ENCODE measurements at places on chromosomes 6 and 20.

DNA sequence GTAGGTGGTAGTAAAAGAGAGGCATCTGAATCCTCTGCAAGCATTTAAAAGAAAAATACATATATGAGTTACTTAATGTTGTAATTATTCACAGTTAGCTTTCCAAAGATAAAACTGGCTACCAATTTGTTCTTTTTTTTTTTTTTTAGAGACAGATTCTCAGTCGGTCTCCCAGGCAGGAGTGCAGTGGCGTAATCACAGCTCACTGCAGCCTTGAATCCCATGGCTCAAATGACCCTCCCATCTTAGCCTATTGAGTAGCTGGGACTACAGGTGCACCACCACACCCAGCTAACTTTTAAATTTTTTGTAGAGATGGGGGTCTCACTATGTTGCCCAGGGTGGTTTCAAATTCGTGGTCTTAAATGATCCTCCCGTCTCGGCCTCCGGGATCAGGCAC lies 36.5 kb downstream of the SGK1 start:
- DNase-seq = no peak

GRCh38 chr6:33200219-33201146 lies at the start of the genes RXRB and SLC39A7:
Gene RXRB (minus strand): TSS chr6:33200665. CDS start chr6:33200476, 189 bp downstream.
Gene SLC39A7 (plus strand): TSS chr6:33200867. CDS start chr6:33201246, 379 bp downstream.
- peak; percentile 99 for DNase-seq

DNA sequence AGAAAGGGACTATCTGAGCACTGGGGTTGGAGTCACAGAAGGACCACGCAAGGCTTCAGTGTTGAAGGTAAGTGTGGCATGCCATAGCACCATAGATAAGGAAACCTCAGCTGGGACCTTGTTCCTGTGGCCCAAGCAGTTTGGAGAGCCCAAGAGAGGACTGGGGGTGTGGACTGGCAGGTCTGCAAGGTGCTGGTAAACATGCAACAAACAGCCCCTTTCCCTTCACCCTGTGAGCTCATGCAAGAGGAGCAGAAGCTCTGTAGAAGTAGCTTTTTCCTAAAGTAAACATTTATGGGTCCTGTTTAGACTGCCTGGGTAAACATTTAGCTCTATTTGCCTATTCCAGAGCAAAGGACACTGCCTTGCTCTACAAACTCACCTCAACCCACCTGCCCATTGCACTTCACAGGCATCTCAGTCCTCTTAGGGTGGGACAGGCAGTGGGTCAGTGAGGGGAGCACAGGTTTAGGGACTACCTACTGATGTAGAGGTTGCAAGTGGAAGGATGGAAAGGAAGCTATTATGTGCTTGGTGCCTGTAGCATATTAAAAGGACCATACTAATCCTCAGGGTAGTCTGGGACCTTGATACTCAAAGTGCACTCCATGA lies 12.0 kb downstream of the ZSCAN31 start:
- no peak for DNase-seq

GRCh38 chr6:7042654-7043545 lies 64.9 kb upstream of the RREB1 start:
- DNase-seq = no peak

- no peak for DNase-seq
Observed at GRCh38 chr6:33445119-33445603, 9.2 kb upstream of the ZBTB9 start.

DNA sequence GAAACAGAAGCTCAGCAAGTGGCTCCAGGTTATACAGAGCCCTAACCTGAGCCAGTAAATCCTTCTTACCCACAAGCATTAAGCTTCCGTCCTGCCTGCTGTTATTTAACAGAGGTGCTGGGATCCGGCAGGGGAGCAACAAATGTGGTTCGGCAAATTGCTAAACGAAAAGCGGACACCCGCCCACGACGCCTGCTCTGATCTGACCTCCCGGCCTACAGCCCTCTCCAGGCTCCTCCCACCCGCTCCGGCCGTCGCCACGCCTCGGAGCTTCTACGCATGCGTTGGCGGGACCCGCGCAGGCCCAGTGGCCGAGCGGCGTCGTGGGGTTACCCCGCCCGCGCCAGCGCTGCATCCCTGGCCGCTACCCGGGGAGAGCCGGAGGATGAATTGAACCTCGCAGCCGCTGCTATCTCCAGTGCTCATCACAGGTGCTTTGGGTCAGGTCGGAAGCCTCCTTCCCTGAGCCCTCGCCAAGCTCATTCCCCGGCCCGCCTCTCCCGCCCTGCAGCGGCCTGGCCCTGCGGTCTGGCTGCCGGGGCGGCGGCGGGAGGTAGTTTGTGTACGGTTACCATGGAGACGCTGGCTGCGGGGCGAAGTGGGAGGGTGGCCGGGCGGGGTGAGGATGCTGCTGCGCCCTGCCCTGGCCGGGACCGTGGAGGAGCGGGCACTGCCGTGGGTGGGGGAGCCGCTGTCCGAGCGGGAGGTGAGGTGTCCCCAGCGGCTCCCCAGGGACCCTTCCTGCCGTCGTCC lies at the start of gene ARMC2:
ARMC2 (plus strand) TSS at position 307 of the 753 bp plus-strand sequence. CDS start 5,846 bp downstream, outside the sequence.
- peak; percentile 77 for DNase-seq

GRCh38 chr20:45354423-45355208 lies 6.4 kb upstream of the SDC4 start:
- DNase-seq = no peak

DNA sequence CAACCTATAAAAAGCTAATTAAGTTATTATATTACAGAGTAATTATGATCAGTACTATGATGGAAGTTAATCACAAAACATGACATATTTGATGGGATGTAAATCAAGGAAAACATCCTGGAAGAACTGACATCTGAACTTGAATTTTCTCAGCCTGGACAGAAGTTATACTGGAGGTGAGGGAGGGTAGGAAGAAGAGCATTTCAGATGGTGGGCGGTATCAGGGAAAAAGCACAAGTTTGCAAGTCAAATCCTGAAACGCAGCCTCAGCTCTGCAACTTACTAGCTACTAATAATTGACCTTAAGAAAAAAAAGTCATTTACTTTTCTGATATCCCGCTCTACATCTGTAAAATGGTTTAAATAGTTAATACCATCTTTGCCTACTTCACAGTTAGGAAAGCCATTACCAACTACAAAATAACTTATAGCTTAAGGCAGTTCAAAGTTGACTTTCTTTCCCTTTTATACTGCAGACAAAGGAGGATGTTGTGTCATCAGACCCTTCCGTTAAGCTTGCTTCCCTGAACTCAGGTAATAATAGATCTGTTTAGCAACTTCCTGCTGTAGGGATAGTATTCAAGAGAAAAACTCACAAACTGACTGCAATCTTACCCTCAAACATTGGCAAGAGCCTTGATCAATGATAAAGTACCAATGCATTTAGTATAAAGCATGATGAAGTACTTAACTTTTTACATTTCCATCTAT lies 21.0 kb downstream of the NOL7 start:
- no peak for DNase-seq
